ENCODE measurements at places on chromosomes 5 and 9.
A peak's percentile ranks its signal among the peaks of the same experiment; 100 is the strongest.

DNA sequence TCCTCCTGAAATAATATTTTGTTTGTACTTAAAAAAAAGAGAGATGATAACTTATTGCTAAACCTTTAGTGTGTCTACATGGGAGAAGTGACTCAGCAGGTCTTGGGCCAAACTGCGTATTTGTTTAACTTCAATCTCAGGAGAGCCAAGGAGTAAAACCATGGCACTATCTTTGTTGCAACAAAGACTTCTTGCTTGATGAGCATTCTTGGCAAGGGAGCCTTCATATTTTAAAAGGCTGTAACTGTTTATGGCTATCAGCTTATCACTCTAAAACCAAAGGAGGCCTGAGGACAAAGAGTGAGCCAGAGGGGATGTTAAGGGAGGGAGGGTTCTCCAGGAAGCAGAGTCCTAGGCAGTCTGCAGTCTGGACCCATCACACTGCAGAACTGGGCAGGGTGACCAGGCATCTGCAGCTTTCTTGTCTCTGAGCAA, 216.2 kb upstream of the S1PR3 start:
- DNase-seq = peak; percentile 18

DNA sequence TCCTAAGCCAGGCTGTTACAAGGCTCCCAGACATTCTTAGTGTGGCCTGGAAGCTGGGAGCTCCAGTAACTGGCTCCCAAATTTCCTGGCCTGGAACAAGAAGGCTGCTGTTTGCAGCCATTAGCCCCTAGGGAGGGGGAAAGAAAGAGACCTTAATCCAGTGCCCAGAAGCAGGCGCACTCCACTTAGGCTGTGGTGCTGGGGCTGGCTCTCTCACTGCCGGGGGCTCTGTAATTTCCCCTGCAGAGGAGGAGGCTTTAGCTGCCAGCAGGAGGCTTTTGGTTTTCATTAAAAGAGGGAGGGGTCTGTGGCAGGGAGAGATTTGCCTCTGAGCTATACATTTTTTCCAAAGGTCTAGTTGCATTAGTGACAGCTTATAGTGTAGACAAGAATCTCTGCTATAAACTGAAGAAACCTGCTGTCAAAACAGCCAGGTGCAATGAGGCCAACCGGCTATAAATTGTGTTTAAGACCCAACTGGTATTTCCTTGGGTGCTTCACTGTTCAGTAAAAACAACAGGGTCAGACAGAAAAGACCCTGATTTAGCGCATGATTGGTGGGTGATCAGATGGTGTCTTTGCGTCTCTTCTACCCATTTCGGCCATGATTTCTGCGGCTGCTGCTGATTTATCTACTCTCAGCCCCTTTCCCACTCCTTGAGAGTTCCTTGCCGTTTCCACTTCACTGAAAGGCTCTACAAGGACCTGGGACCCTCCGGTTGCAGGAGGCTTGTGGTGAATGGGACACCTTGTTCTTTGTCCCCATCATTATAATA, 254.6 kb downstream of the AOPEP start:
- no peak for DNase-seq

- DNase-seq = no peak
Observed at GRCh38 chr5:65059681-65060598, 291.2 kb downstream of the CWC27 start.

GRCh38 chr5:90356622-90357021, 52.9 kb downstream of the CETN3 start:
- DNase-seq = no peak

DNA sequence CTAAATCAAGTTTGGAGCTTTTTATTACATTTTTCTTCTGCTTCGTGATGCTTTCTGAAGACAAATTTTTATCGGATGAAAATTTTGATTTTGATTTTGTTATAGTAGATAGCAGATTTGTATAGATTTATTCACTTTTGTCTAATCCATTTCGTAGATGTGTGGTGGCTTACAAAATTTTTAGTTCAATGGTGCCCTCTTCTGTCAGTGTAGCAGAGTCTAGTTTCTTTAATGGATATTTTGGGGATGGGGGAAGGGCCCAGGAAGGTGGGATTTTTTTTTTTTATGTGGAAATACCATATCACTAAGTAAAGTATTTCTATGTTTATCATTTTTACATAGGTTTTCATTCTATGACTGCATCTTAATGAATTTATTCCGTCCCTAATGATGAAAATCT, 259.9 kb upstream of the TARS1 start:
- DNase-seq = no peak

DNA sequence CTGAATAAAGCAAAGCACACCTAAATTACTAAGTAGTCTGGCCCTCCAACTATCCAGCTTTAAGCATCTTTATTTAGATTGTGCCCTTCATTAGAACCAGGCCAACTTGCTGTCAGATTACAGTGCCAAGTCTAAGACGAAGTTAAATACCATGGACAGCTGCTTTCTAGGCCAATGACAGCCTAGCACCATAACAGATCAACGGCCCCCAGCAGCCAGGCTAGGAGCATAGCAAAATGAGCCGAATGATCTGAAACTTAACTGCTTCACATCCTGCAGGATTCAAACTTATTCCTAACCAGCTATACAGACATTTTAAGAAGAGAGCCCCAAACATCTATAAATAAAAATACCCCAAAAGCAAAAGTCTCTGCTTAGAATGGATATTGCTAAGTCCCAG, 6.8 kb downstream of the SLC24A2 start:
- no peak for DNase-seq

DNA sequence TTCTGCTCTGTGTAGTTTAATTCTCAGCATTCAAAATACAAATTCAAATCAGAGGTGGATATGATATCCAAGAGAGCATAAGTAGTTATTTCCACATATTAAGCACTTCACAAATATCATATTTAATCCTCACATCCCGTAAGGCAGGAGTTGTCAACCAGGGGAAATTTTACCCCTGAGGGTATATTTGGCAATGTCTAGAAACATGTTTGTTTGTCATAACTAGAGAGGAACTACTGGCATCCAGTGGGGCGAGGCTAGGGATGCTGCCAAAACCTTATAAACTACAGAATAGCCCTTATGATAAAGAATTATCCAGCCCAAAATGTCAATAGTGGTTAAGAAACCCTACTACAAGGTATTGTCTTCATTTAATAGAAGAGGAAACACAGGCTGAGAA, 619.4 kb downstream of the SLCO4C1 start:
- DNase-seq = no peak

DNA sequence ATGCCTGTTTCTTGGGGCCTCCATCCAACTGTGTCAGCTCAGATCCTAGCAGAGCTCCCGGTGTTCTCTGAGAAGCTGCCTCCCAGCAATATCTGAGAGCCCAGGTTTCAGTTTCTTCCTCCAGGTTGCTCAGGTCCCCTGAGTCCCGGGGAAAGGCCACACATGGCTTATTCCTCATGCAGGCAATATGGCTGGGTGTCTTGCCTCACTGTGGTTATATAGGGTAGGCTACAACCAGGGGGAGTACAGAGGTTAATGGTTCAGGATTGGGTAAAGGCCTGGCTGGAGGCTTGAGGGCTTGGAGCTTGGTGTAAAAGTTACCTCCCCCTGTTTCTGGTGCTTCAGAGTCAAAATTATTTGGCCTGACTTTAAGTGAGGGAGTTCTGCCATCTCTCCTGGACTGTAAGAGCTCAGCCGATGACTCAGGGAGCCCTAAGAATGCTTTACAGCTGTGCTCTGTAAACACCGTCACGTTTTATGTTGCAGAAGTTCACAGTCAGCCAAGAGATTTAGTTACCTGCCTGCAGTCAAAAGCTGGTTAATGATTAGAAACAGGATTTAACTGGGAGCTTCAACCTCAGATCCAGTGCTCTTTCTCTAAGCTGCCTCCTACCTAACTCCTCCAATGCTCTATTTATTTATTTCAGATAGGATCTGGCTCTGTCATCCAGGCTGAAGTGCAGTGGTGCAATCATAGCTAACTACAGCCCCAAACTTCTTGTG, 24.3 kb upstream of the UBAP2 start:
- DNase-seq = no peak

- DNase-seq = no peak
Observed at GRCh38 chr5:173923218-173924095, 35.3 kb downstream of the CPEB4 start.

DNA sequence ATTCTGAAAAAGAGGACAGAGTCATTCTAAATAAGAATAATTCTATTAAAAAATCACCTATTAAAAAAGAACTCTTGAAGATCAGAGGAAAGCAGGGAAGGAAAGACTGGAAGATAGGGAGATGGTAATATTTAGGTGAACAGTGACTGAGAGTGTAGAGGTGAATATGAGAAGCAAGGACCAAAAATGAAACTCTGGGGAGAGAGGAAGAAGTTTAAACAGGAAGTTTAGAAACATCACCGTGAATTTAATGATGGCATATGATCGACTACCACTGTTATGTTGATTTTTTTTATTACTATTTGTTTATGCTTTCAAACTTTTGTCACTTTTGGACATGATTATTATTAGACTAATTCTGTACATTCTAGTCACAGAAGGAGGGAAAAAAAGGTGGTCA, 1.7 kb upstream of the SPINK6 start:
- peak; percentile 35 for DNase-seq

- DNase-seq = no peak
Observed at GRCh38 chr5:98651715-98652114, 121.7 kb upstream of the RGMB start.

DNA sequence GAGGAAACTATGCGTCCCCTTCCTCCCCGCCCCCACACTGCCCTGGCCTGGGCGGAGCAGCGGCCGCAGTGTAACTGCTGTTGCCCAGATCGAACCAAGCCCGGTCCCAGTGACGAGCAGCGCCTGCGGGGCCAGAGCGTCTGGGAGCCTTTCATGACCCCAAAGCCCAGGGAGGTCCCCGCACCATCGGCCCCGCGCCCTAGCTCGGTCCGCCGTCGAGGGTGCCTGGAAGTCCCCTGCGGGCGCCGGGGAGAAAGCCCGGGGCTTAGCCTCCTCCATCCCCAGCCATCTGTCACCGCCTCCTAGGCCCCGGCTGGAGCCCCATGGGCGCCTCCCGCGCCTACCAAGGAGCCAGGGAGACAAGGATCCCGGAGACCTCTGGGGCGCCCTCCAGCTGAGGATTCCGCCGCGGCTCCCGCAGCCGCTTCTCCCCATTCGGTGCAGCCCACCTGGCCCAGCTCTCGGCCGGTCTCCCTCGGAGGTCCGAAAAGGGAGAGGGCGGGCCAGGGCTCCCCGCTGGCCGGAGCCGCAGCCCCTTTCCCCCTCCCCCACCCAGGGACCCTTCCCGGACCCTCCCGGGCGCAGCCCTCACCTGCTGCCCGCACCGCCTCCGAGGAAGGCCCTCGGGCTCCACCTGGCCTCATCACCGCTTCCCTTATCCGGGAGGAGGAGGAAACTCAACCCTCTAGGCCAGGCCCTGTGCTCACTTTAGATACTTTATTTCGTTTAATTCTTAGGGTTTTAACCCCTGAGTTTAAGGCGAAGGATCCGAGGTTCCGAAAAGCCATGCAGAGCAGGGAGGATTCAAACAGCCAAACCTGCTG, 45.6 kb downstream of the APTX start:
- no peak for DNase-seq
